Cardiac muscle cell (in vitro differentiated cells and primary cell): ENCODE measurements at places on chromosomes 3 and 15. TPM values are rescaled to one million over a fixed set of nuclear protein-coding genes. Genes with fewer than 3 reads are reported as not detected.

Gene CFAP100
- 0.09 TPM in 1 of 2 replicates, not detected in the other for polyA plus RNA-seq

Gene CX3CR1
- 1.4 and 2.6 TPM in 2 replicates for polyA plus RNA-seq

Gene NT5DC2
- 113 and 120 TPM in 2 replicates for polyA plus RNA-seq

Gene CPLX3
- not detected in 2 replicates for polyA plus RNA-seq

Gene EPHB1
- polyA plus RNA-seq, result 1.7 and 1.8 TPM in 2 replicates

Gene NR2E3
- polyA plus RNA-seq, result 0.22 TPM in 1 of 2 replicates, not detected in the other

Gene CDHR4
- polyA plus RNA-seq, result 0.27 TPM in 1 of 2 replicates, not detected in the other

Gene SI
- polyA plus RNA-seq, result not detected in 2 replicates

Gene SEMA6D
- 77.6 and 100 TPM in 2 replicates for polyA plus RNA-seq

Gene SNTN
- polyA plus RNA-seq, result not detected in 2 replicates

Gene NR2F2
- polyA plus RNA-seq, result 1.2 and 1.5 TPM in 2 replicates

Gene SMCO1
- 1.7 and 2.3 TPM in 2 replicates for polyA plus RNA-seq

Gene CRABP1
- 8.7 and 22.9 TPM in 2 replicates for polyA plus RNA-seq

Gene EFHB
- 0.39 and 0.61 TPM in 2 replicates for polyA plus RNA-seq

Gene CYP19A1
- polyA plus RNA-seq, result 2.6 TPM in 1 of 2 replicates, not detected in the other

Gene SLC22A13
- 0.14 and 0.37 TPM in 2 replicates for polyA plus RNA-seq

Gene ATP10A
- not detected in 2 replicates for polyA plus RNA-seq

Gene COL7A1
- 41.3 and 63.0 TPM in 2 replicates for polyA plus RNA-seq

Gene HCLS1
- 0.11 and 0.39 TPM in 2 replicates for polyA plus RNA-seq

Gene IL16
- polyA plus RNA-seq, result 0.45 TPM in 1 of 2 replicates, not detected in the other

Gene NOX5
- 0.39 and 1.4 TPM in 2 replicates for polyA plus RNA-seq

Gene COL6A5
- polyA plus RNA-seq, result not detected in 2 replicates

Gene CLSTN2
- 3.5 and 5.9 TPM in 2 replicates for polyA plus RNA-seq

Gene MLF1
- 210 and 353 TPM in 2 replicates for polyA plus RNA-seq

Gene SEMA3G
- 3.2 and 3.4 TPM in 2 replicates for polyA plus RNA-seq

Gene LRTM1
- 0.13 and 0.56 TPM in 2 replicates for polyA plus RNA-seq

Gene LINGO1
- 37.0 and 75.4 TPM in 2 replicates for polyA plus RNA-seq

Gene CHRNA7
- 4.1 and 5.2 TPM in 2 replicates for polyA plus RNA-seq

Gene ACKR4
- polyA plus RNA-seq, result not detected in 2 replicates

Gene PRRT3
- polyA plus RNA-seq, result 13.6 TPM in 2 replicates

Gene SPTBN5
- polyA plus RNA-seq, result 0.62 and 0.70 TPM in 2 replicates

Gene SOX2
- polyA plus RNA-seq, result not detected in 2 replicates
